ENCODE measurements at places on chromosomes 13 and 19.

GRCh38 chr13:95153647-95154412, 147.4 kb downstream of the ABCC4 start:
- DNase-seq = peak; percentile 94

- no peak for DNase-seq
These were observed 97.6 kb upstream of the SLITRK6 start for GRCh38 chr13:85896516-85897450.

- no peak for DNase-seq
These were observed 34.0 kb downstream of the DPF1 start for GRCh38 chr19:38190061-38190460.

GRCh38 chr13:65855242-65855805, 1374.8 kb downstream of the PCDH9 start:
- no peak for DNase-seq

Measured in NCI-H1930 (cell line).